ENCODE measurements at places on chromosomes 13 and 19.
A peak's percentile ranks its signal among the peaks of the same experiment; 100 is the strongest.

GRCh38 chr19:8342684-8343482 lies at the start of gene KANK3:
TSS of gene KANK3 (minus strand) at chr19:8343262. CDS start at chr19:8337828, 5,434 bp downstream.
- peak within 1 kb of the TSS; percentile 44 for H3K4me3 ChIP-seq
- H3K4me1 ChIP-seq: peaks cover 4% of the 10 kb centered on the region
- H3K27ac ChIP-seq: no peak within 1 kb of the TSS
- DNase-seq: peak; percentile 90

- H3K27ac ChIP-seq: no peak overlapping the region
- no peaks in the 10 kb centered on the region for H3K36me3 ChIP-seq
- H3K4me1 ChIP-seq: no peaks in the 10 kb centered on the region
- DNase-seq: peak; percentile 1
- H3K27me3 ChIP-seq: no peaks in the 10 kb centered on the region
Measured at GRCh38 chr13:18212873-18213272, 968.8 kb downstream of the TUBA3C start.

DNA sequence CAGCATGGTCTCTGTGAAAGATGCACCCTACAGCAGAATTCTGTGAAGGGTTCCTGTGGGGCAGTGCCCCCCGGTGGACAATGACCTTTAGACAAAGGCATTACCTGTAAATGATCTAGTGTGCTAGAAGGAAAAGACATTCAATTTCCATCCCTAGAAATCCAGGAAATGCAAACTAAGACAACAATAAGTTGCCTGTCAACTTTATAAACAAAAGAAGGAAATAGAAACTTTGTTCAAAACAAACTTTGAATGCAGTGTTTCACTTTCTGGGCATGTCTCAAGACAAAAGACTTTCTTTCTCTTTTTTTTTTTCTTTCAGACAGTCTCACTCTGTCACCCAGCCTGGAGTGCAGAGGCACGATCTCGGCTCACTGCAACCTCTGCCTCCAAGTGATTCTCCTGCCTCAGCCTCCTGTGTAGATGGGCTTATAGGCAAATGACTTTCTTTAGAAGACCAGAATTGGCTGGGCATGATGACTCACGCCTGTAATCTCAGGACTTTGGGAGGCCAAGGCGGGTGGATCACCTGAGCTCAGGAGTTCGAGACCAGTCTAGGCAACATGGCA lies 15.5 kb downstream of the TEX101 start:
- no peaks in the 10 kb centered on the region for H3K27me3 ChIP-seq
- H3K4me1 ChIP-seq: no peaks in the 10 kb centered on the region
- DNase-seq: no peak

DNA sequence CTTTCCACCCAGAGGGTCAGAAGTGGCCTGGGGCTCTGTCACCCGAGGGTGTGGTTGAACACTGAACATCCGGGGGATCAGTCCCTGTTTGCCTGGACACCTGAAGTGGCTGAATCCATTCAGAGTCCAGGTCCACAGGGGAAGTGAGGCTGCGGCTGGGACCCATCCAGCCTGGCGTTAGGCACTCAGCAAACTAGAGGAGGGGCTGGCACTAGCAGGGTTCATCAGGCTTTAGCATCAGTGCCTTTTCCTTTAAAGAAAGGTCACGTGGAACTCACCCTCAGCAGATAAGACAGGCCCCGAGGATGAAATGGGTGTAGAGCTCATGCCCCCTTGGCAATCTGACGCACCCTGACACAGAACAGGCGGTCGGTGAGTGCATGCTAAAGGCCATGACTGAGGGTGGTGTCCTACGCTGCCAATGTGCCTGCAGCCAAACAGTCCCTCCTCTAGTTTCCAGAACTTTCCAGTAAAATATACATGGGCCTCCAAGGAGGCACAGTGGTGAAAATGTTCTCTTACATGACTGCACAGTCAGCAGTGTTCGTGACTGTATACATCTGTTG lies 72.4 kb upstream of the ARHGEF7 start:
- H3K36me3 ChIP-seq: no peaks in the 10 kb centered on the region
- H3K27me3 ChIP-seq: peaks cover 9% of the 10 kb centered on the region
- peaks cover 10% of the 10 kb centered on the region for H3K4me1 ChIP-seq
- no peak for DNase-seq

GRCh38 chr13:55991666-55992065 lies 1149.1 kb upstream of the PRR20A start:
- H3K36me3 ChIP-seq: no peaks in the 10 kb centered on the region
- H3K4me3 ChIP-seq: no peak overlapping the region
- no peak for DNase-seq
- no peaks in the 10 kb centered on the region for H3K4me1 ChIP-seq

DNA sequence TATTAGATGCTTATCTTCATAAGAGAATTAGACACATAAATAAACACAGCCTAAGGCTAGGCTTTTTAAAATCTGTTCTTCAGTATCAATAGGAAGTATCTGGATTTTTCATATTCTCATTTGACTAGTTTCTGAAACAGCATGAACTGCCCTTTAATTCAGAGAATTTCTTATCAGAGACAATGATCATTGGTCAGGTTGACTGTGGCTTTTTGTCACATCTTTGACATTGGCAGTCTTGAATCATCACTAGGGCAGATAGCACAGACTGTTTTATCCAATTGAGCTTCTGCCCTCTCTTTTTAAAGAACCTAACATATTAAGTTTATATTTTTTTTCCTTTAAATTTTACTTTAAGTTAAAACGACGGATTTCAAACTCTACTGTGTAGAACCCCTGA lies 59.6 kb downstream of the DPY19L3 start:
- H3K4me3 ChIP-seq: no peak overlapping the region
- H3K36me3 ChIP-seq: peaks cover 16% of the 10 kb centered on the region
- H3K4me1 ChIP-seq: no peaks in the 10 kb centered on the region

DNA sequence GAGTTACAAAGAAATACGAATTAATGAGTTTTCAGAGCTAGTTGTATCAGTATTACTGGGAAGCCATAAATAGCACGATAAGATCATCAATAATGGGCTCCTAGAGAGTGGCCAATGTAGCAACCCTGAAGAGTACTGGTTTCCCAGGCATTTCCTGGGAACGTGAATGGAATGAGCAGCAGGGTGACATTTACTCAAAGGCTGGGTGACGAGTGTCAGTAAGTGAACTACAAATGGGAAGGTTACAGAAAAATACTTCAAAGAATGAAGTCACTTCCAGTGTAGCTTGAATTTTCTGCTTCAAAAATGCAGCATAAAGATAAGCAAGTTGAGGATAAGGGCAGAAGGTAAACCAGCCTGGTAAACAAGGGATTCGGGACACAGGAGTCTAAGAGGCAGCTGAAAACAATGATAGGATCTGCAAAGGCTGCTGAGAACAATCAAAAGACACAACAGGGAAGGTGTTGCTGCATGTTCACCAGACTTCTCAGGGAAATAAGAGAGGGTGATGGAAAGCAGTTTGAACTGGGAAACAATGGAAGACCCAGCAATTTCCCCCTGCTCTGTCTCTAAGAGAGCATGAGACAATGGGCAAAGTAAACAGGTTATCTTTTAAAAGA lies 48.6 kb upstream of the POSTN start:
- no peaks in the 10 kb centered on the region for H3K36me3 ChIP-seq
- no peak overlapping the region for H3K27ac ChIP-seq
- H3K4me3 ChIP-seq: no peak overlapping the region
- H3K4me1 ChIP-seq: peaks cover 9% of the 10 kb centered on the region

DNA sequence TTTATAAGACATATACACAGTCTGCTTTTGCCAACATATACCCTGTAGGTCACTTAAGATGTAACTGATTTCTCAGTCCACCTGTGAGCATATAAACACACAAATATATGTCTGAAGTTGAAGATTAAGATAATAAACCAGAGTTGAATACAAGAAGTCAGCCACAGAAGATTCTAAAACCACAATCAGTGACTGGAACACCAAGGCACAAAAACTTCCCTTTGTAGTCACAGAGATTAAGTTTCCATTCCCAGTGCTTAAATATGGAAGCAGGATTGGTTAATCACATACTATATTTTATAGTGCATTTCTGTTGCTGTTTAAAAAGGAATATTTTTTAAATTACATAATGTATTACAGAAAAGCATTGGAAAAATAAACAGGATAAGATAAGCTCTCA lies 39.9 kb downstream of the MTMR6 start:
- no peak overlapping the region for H3K4me3 ChIP-seq
- no peak overlapping the region for H3K27ac ChIP-seq
- no peaks in the 10 kb centered on the region for H3K4me1 ChIP-seq
- H3K36me3 ChIP-seq: peaks cover 13% of the 10 kb centered on the region
- H3K27me3 ChIP-seq: no peaks in the 10 kb centered on the region

DNA sequence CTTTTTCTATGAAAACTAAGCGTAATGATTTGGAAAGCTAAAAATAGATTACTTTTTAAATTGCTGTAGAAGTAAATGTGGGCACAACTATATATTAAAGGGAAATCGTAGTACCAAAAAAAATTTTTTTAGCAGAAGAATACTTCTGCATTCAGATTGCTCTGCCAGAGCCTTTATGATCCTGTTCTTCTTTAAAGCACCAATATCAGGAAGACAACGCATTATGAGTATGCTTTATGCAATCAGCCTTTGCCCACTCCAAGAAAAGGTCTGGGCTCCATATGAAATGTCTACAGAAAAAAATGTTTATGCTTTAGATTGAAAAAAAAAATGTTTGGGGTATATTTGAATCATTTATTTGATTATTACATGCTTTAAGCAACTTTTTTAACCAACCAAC lies 137.4 kb downstream of the DIAPH3 start:
- H3K27me3 ChIP-seq: no peaks in the 10 kb centered on the region
- DNase-seq: no peak
- H3K27ac ChIP-seq: no peak overlapping the region
- H3K4me3 ChIP-seq: no peak overlapping the region

DNA sequence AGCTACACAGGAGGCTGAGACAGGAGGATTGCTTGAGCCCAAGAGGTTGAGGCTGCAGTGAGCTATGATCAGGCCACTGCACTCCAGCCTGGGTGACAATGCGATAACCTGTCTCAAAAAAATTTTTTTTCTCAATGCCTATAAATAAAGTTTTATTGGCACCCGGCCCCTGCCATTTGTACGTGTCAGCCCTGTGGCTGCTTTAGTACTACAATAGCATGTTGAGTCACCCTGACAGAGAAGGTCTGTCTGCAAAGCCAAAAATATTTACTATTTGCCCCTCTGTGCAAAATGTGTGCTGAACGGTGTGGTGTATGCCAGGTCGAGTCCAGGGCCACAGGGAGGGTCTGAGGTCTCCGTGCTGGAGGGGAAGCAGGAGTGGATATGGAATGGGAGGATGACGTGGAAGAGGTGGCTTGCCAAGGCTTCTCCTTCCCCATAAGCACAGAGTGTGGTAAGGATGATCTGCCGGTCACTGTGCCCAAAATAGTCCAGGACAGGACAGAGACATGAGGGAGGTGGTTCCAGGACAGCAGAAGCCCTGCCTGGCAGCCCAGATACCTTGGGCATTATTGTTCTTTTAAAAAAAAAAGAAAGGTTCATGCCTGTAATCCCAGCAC lies 10.0 kb downstream of the NMRK2 start:
- H3K27ac ChIP-seq: no peak overlapping the region
- no peak overlapping the region for H3K4me3 ChIP-seq
- no peaks in the 10 kb centered on the region for H3K4me1 ChIP-seq
- no peak for DNase-seq

- no peaks in the 10 kb centered on the region for H3K36me3 ChIP-seq
- peaks cover 2% of the 10 kb centered on the region for H3K4me1 ChIP-seq
- no peaks in the 10 kb centered on the region for H3K27me3 ChIP-seq
- DNase-seq: no peak
- H3K4me3 ChIP-seq: no peak overlapping the region
Measured at GRCh38 chr13:49296659-49297058, 48.9 kb downstream of the CDADC1 start.

DNA sequence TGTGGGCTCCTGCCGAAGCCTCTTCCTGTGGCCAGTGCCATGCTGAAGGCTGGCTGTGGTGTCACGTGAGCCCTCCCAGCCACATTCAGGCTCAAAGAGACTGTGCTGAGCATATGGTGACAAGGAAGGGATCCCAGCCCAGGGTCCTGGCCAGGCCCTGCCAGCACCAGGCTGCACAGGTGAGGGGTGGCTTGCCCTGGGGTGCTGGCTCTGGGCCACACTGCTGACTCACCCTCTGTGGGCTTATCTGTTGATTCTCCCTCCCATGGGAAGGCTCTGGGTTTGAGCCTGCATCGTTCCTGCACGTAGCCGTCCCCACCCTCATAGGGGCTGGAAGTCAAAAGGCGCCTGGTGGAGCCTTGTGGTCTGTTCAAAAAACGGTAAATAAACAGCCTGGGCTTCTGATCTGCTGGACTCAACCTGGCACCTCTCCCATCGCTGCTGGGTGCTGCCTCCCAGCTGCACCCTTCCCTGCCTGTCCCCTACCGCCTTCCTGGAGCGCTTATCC lies 31.1 kb downstream of the DNM2 start:
- H3K27ac ChIP-seq: no peak overlapping the region
- no peak for DNase-seq
- peaks cover 15% of the 10 kb centered on the region for H3K4me1 ChIP-seq
- H3K4me3 ChIP-seq: no peak overlapping the region
- no peaks in the 10 kb centered on the region for H3K36me3 ChIP-seq

Data from IMR-90 (cell line).